ENCODE measurements at places on chromosomes 3 and 15.

DNA sequence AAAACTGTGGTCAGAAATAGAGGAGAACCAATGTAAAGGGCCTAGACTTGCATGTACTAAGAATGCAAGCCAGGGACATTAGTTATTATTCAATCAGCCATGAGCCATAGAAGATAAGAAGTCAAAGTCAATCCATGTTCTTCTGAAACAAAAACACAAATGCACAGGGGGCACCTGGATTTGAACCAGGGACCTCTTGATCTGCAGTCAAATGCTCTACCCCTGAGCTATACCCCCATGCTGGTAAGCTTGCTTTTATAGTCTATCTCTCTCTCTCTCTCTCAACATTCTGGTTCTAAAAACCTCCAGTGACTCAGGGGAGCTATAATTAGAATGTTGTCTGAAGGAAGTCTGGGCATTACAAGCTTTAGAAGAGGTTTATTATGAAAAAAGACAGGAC, 85.6 kb upstream of the ACP3 start:
- no peak for DNase-seq

- no peak for DNase-seq
Observed at GRCh38 chr3:72319194-72320094, 528.8 kb downstream of the SHQ1 start.

DNA sequence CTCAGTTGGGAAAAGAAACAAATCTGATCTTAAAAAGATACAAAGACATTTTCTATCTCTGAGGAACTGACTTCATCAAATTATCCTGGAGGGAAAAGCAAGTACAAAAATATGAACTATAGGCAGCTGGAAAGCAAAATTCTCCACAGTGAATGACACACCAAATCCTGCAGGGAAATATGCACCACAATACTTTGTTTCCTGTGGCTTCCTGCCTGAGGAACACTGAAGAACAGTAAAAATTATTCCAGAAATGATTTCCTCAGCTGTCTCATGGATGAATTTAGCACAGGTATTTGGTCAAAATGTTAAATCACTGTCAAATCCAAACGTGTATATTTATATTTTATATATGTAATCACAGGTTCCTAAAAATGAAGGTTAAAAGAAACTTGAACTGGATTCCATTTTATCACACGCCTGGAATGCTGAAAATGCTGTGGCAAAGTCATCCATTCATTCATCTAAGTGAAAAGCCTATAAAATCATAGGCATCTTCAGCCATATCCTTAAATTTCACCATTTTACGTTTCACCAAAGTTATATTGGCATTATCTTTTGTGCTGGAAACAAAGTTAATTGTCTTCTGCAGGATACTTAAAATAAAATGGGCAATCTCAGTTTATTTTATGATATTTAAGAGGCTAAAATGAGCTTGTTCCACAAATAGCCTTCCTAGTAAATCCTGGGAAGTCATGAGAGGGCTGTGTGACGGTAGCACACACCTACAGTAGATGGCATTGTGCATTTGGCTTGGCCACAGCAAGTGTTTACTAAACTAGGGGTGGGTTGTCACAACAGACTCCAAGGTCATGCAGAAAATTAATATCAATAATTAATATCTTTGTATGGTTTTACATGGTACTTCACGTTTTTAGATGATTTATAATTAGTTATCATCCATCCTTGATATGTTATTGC, 19.3 kb upstream of the TSC22D2 start:
- no peak for DNase-seq

DNA sequence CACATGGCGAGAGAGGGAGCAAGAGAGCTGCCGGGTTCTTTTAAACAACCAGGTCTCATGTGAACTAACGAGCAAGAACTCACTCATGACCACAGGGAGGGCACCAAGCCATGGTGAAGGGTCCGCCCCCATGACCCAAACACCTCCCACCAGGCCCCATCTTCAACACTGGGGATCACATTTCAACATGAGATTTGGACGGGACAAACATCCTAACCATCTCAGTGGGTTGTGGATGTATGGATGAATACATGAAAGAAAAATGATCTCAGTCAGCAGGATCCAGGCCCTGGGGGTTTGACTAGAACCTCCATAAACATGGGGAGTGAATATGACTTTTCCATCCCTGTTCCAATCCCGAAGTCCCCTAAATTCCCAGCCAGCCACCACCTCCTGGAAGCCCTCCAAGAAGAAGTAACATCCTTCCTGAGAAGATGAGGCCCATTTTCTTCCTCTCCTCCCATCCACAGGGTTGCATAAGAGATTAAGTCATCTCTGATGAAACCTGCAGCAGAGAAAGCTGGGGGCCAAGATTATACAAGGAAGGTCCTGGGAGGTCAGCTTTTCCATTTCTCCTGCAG, 9.5 kb downstream of the CAV3 start:
- no peak for DNase-seq

DNA sequence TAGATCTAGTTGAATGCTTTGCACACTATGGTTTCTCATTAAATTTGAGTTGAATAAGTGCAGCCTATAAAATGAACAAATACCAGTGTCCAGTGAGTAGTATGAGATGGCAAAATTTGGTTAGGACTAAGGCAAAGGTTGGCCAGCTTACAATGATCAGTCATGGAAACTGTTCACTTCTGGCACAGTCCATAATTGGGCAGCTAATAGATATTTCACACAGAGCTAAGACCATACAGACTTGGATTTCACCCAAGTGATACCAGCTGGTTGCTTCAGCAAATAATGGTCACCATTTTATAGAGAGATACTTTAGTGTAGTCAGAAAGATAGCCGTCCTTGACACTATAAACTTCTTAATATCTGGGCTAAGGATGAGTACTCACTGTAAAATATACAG, 15.7 kb downstream of the GAP43 start:
- DNase-seq, result no peak

GRCh38 chr3:134369231-134369741, 5.0 kb downstream of the AMOTL2 start:
- no peak for DNase-seq

- no peak for DNase-seq
Observed at GRCh38 chr3:23823620-23824019, 17.9 kb downstream of the UBE2E1 start.

DNA sequence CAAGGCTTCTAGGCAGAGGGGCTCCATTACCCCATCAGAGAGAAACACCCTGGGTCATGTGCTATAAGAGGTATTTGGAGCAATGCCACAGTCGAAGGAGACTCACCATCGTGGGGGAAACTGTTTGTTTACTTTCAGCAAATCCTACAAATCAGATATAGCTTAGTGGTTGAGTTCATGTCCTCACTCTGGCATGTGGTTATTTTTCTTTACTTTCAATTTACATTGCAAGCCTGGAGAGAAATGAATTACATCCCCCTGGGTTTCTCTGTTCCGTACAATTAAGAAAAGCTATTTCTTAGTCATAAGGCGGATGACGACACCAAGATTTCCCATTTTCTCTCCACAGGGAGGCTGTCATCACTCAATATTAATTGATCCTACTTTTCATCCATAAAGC, 36.9 kb downstream of the RFTN1 start:
- DNase-seq, result no peak

All from stimulated activated CD4-positive, alpha-beta T cell treated with anti-CD3 and anti-CD28 coated beads, Interleukin-12 subunit alpha, Interleukin-12 subunit beta, amount 100 ng/mL, for 48 hours (primary cell).